ENCODE measurements at places on chromosomes 4 and X.

GRCh38 chr4:123922847-123923246 is 526.3 kb downstream of the SPRY1 start:
- no peak for DNase-seq

- no peak for DNase-seq
Observed at GRCh38 chr4:57182132-57182874, 72.1 kb upstream of the IGFBP7 start.

GRCh38 chr4:43132010-43132582 is 239.6 kb downstream of the GRXCR1 start:
- DNase-seq, result no peak

DNA sequence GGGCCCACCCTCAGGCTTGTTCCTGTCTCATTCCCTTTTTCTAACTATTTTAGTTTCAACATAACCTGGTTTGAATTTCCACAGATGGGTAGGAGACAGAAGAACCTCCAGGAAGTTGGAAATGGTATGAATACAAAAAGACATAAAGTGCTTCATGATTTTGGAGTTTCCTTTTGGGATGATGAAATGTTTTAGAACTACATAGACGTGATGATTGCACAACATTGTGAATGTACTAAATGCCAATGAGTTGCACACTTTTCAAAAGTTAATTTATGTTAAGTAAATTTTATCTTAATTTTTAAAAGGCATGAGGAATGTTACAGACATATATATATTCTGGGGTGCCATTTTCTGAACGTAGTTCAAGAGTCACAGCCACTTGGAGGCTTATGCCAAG is 41.1 kb upstream of the IBSP start:
- no peak for DNase-seq

DNA sequence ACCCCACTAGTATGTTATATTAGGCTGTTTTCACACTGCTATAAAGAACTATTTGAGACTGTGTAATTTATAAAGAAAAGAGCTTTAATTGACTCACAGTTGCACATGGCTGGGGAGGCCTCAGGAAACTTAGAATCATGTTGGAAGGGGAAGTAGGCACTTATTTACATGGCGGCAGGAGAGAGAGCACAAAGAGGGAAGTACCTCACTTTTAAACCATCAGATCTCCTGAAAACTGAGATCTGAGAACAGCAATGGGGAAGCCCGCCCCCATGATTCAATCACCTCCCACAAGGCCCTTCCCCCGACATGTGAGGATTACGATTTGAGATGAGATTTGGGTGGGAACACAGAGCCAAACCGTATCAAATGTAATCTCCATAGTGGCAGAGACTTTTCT is 45.4 kb upstream of the XK start:
- DNase-seq, result no peak

- DNase-seq, result no peak
Observed at GRCh38 chr4:173337463-173337862, 3.3 kb upstream of the HMGB2 start.

DNA sequence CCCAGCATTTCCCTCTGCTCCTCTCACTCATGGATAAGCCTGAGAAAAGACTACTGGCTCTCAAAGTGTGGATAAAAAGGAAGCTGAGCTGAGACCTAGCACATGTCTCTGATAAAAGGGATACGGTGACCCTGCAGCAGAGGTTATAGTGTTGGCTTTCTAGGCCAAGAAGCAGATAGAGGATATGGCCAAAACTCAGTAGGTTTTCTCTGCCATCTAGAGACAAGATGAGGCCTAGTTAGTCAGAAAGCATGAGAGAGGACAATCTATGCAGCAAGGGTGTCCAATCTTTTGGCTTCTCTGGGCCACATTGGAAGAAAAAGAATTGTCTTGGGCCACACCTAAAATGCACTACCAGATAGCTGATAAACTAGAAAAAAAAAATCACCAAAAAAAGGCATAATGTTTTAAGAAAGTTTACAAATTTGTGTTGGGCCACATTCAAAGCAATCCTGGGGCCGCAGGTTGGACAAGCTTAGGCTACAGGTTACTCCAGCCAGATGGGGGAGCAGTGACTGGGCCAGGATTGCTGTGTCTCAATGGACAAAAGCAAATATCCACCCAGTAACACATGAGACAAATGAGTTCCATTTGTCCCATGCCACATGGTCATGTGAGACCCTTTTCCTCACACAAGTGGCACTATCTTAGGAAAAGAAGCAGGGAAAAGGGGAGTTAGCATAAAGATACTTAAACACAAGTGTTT is 411.4 kb downstream of the INPP4B start:
- no peak for DNase-seq

DNA sequence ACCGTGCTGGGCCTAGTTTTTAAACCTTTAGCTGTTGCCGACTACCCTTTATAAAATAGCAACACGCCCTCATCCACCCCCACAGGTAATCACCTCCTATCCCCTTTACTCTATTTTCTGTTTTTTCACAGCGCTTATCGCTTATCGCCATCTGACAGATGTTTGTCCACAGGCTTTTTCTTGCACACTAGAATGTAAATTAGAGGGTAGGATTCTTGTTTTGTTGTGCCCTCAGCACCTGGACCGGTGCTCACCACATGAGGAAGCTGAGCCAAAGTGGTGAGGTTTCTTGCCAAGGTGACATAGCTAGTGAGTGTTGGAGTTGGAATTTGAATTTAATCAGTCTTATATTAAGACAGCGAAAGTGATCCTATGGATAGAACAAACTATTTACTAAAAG is 2.9 kb upstream of the RBBP7 start:
- no peak for DNase-seq

GRCh38 chrX:3219667-3220066 is 126.8 kb downstream of the MXRA5 start:
- DNase-seq, result no peak

- no peak for DNase-seq
Observed at GRCh38 chr4:110085131-110085530, 113.3 kb downstream of the ELOVL6 start.

- no peak for DNase-seq
Observed at GRCh38 chr4:148563684-148564083, 121.5 kb upstream of the NR3C2 start.

DNA sequence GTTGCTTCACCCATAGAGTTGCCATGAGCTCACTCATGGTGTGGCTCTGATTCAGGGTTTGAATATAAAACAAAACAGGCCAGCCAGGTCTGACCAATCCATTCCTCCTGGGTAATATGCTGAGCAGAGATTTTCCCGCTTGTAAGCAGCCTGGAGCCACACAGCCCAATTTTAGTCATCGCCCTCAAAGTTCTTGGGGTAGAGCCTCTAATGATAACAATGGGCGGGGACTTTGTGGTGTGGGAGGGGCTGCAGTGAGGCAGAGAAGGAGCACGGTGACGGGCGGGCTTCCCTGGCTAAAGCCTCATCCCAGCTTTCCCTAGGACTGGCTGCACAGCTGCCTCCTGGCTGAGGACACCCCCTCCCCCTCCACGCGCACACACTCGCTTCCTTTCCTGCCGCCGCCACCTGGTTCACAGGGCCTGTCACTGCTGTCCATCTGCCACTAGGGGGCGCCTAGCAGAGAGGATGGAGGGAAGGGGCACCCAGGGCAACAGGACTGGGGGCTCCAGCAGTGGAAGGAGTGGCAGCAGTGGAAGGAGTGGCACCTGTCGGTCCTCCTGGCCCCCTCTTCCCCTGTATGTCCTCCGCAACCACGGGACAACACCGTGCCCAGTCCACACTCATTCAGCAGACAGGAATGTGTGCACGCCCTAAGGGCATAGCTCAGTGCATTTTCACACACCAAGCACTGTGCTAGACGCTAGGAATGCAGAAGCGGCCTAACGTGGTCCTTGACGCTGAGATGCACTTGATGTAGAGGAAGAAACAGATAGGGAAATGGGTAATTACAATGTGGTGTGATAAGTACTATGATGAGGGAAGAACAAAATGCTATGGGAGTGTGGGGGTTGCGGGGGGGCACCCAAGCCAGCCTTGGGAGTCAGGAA is 26.8 kb downstream of the PRPS1 start:
- no peak for DNase-seq

DNA sequence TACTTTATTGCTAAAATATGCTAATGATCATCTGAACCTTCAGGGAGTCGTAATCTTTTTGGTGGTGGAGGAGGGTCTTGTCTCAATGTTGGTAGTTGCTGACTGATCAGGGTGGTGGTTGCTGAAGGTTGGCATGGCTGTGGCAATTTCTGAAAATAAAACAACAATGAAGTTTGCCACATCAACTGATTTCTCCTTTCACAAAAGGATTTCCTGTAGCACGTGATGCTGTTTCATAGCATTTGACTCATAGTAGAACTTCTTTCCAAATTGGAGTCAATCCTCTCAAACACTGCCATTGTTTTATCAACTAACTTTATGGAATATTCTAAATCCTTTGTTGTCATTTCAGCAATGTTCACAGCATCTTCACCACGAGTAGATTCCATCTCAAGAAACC is 19.3 kb downstream of the DDIT4L start:
- DNase-seq, result no peak

DNA sequence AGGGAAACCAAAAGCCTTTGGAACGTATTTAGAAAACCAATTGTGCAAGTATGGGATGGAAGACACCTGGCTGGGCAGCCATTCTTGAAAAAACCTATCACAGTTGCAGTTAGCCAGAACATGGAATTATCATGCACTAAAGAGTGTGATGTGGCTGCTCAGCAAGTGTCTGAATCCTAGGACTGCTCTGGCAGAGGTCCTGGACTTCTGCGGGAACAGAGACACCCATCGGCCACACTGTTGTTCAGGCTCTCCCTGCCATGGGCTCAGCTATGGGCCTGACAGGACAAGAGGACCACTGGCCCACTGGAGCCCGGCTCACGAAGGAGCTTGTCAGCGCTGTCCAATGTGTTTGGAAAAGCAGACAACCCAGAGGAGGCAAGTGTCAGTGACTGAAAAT is 115.7 kb upstream of the GPC4 start:
- no peak for DNase-seq

- DNase-seq, result no peak
Observed at GRCh38 chrX:70554081-70554480, 109.4 kb downstream of the DLG3 start.

DNA sequence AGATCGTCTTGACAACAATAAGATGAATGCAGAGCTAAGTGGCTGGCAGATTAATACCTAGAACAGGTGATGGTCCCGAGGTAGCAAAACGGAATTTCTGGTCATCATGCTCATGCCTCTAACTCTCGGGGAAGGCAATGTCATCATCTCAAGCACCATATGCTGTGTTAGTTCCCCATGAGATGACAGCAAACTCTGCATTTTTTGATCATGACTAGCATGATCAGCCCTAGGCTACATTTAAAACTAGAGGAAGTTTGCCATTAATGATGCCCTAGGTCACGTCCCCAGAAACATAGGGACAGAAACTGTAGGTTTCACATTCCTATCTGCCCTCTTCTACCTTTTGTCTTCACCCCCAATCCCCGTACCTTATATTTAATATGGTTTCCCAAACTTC is 11.6 kb downstream of the LPAR4 start:
- no peak for DNase-seq

GRCh38 chr4:24928708-24929107 is 15.9 kb upstream of the CCDC149 start:
- no peak for DNase-seq

- no peak for DNase-seq
Observed at GRCh38 chrX:45669715-45670340, 469.2 kb upstream of the DIPK2B start.

- no peak for DNase-seq
Observed at GRCh38 chr4:38717604-38718003, 53.6 kb downstream of the KLF3 start.

GRCh38 chr4:119570401-119570800 is 58.2 kb downstream of the PDE5A start:
- DNase-seq, result no peak

DNA sequence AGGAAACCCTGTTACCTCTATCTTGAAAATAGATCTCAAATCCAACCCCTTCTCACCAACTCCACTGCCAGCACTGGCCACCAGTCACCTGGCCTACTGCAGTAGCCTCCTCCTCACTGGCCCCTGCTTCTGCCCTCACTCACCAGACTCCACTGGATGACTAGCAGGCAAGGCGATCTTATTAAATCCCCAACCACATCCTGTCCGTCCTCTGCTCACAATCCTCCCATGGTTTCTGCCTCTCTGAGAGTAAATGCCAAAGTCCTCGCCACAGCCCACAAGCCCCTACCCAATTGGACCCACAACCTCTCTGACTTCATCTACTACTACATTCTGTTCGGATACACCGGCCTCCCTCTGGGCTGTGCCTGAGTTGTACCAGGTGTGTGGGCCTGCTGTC is 5.4 kb upstream of the PIM2 start:
- DNase-seq, result no peak

GRCh38 chrX:15497865-15498264 is 2.7 kb upstream of the BMX start:
- DNase-seq, result peak; percentile 16

- no peak for DNase-seq
Observed at GRCh38 chr4:112726041-112726440, 89.1 kb downstream of the LARP7 start.

DNA sequence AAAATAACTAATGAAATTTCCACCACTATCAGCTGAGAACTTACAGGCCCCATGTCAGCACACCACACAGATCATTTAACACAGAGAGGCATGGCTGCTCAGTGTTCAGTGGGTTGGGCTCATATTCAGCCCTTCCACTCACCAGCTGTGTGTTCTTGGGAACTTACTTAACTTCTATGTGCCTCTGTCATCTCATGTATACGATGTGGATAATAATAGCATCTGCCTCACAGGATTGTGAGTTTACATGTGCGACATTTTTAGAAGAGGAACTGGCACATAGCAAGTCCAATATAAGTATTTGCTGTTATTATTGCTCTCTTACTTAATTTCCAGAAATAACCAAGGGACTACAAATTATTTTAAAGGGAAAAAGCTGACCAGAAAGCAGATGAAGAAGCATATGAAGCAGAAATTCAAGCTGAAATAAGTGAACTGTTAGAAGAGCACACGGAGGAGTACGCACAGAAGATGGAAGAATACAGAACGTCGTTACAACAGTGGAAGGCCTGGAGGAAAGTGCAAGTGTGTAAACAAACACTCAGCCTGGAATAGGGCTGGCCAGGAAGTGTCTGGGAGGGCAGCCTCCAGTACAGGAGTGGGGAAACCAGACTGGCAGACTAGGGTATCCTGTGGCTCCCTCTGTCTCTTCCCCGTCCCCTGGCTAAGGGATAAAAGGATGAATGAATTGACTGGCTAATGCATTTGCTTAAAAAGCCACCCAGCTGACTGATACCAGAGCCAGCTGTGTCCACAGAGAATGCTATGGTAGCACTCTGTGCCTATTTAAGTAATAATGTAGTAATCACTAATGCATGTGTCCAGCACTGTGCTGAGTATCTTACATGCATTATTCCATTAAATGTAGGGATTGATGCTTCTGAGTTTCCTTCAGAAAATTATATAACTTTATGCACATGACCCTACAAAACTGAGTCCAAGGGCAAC is 67.1 kb downstream of the CC2D2A start:
- DNase-seq, result no peak

- DNase-seq, result no peak
Observed at GRCh38 chr4:138788267-138788790, 227.3 kb upstream of the NOCT start.

- DNase-seq, result no peak
Observed at GRCh38 chr4:38663801-38664705, at the start of gene KLF3. Gene KLF3, plus strand, starts transcription at chr4:38664199. Its CDS starts 16,427 bp downstream, at chr4:38680626.
